ENCODE measurements at places on chromosomes 13 and 19.

DNA sequence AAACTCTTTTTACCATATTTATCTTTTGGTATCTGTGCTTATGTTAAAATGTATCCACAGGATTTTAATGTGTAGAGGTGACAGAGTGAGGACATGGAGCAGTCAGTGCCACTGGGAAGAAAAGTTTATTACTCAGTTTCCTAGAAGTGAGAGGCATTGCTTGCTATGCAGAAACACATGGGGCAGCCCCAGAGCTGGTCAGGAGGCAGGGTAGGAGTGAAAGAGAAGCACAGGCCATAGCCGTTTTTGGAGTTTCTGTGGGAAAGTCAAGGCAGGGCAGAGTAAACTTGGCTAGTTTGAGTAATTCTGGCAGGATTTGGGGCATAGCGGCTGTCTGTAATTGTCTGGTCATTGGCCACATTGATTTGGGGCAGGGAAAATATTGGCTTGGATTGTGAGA lies 370.9 kb downstream of the FGF9 start:
- DNase-seq = no peak

GRCh38 chr19:49297403-49297802 lies 27.6 kb downstream of the SLC6A16 start:
- no peak for DNase-seq

- DNase-seq = no peak
Observed at GRCh38 chr19:47681388-47681787, 31.8 kb upstream of the EHD2 start.

DNA sequence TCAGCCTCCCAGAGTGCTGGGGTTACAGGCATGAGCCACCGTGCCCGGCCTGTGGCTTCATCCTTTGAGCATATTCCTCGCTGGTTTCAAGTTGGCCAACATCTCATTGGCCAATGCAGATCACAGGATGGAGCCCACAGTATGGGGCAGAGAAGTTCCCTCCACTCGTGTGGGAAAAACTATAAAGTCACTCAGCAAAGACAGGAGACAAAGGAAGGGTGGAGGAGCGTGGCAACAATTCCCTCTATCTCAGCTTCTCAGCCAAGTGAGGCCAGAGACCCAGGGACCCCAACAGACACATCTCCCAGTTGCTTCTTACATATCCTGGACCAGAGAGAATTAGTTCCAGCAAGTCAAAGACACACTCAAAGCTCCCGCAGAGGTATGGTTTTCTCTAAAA lies 184.6 kb upstream of the SOX1 start:
- DNase-seq = no peak

DNA sequence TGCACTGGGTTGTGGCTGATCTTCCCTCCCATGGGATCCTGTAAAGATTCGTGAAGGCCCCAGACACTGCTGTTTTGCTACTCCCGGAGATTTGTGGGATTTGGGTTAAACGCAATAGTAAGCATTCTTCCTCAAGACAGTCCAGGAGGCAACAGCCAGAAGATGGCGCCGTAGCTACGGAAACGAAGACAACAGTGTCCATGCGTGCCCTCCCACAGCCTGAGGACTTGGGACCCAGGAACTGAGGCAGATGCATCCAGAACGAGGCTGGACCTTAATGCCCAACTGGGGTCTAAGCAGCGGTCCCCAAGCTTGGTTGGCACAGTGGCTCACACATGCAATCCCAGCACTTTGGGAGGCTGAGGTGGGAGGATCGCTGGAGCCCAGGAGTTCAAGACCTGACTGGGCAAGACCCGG lies 57.6 kb upstream of the ZNF507 start:
- no peak for DNase-seq

DNA sequence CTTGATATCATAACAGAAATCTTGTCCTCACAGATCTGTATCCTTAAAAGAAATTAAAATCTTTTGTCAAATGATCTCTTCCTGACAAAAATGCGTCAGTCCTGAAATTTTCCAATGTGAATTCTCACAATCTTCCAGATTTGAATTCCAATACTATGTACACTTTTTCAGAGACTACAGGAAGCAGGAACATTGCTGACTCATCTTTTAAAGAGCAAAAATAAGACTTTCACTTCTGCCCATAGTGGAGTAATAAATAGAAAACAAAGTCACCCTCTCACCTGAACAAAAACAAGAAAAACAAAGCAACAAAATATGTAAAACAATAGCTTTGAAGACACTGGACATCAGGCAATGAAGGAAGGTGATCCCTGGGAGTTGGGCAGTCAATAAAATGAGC lies 167.0 kb upstream of the IPO5 start:
- no peak for DNase-seq

DNA sequence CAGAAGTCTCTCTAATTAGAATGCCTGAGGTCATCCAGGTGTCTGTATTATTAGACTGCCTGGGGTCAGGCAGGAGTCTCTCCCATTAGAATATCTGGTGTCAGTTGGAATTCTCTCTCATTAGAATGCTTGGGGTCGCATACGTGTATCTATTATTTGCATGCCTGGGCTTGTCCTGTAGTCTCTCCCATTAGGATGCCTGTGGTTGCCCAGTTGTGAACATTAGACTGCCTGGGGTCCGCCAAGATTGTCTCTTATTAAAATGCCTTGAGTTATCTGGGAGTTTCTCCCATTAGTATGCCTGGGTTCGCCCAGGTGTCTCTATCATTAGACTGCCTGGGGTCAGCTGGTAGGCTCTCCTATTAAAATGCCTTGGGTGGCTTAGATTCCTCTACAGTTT lies 1494.7 kb downstream of the UQCRFS1 start:
- DNase-seq = no peak

GRCh38 chr13:30968846-30969245 lies 36.4 kb downstream of the TEX26 start:
- DNase-seq = no peak

DNA sequence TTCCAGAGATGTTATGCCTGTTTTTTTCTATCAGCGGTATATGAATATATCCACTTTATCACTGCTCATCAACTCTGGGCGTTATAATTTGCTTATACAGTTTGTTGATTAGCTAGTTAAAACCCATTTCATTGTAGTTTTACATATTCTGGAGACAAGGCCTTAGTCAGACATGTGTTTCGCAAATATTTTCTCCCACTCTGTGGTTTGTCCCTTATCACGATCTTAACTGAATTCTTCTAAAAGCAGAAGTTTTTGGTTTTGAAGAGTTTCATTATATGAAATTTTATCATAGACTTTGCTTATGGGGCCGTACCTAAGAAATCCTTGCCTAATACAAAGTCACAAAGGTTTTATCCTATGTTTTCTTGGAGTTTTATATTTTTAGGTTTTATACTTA lies 84.6 kb downstream of the FRY start:
- DNase-seq = peak; percentile 92

DNA sequence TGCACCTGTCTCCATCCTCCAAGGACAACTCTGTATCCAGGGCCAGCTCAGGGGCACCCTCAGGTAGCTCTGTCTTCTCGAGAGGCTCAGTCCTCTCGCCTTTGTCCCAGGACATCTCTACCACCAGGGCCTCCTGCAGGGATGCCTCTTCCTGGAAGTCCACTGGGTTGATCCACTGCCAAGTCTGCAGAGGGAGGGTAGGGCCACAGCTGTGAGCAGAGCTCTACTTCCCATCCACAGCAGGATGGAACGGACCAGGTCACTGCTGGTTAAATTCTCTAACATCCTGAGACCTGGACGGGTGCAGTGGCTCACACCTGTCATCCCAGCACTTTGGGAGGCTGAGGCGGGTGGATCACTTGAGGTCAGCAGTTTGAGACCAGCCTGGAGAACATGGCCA lies 26.8 kb downstream of the IL12RB1 start:
- DNase-seq = no peak

DNA sequence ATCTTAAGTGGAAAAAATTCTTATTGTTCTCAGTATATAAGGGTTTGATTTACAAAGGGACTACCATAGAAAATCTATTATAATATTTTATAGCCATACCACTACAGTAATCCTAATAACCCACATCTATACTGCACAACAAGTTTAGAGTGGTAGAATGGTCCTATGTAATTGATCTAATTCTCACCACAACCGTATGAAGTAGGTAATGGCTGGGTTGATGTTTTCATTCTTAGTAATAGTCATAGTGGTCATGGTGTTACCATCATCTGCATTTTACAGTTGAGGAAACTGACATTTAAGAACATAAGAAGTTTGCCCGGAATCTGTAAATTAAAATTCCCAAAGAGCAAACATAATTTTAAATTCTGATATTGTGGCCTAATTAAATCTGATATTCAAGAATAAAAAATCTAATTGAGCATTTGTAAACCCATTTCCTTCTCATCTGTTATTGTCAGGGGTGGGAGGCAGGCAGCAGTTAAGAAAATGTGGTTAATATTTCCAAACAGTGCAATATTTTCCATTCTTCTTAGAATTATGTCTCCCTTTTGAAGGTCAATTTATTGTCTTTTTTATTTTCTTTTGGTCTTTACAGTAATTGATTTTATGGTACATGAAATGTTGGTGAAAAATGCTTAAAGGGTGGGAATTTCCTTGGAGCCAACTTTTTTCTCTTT lies 65.6 kb downstream of the DHRS12 start:
- no peak for DNase-seq

DNA sequence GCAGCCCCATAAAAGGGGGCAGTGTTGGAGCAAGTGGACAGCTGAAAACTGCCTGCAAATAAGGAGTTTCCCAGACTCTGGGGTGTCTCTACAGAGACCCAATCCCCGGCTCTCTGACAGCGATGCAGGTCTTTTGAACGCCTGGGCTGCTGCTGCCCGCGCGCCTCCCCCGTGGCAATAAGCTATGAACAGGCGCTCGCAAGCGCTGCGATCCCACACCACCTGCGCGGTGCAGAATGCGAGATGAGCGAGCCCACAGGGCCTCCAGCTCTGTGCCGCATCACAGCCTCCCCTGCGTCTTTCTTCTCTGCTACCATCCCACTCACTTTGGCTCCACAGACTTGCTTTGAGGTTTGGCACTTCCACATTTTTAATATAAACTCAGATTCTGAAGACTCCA lies 62.3 kb downstream of the KCTD15 start:
- no peak for DNase-seq

- no peak for DNase-seq
Observed at GRCh38 chr13:75353781-75354193, 128.2 kb downstream of the TBC1D4 start.

All from inflammatory macrophage (primary cell).